ENCODE measurements at places on chromosomes 6 and 20.

GRCh38 chr6:138491017-138491416 lies 8.3 kb downstream of the NHSL1 start:
- no peak for DNase-seq

DNA sequence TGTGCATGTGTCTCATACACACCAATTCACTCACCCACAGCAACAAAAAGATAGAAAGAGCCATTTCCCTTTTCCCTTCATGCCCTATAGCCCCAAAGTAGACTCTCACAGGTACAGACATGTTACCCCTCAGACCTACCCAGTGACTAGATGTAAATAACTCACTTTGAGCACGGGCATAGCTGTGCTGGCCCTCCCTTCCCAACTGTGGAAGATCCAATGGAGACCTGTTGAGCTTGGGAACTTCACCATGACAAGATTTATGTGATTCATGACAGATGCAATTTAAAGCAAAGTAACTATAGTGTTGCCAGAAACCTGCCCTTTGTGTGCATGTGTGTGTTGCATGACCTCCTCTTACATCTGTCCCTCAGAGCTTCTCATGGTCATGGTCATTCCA lies 175.4 kb downstream of the UBE3D start:
- no peak for DNase-seq

- no peak for DNase-seq
Measured at GRCh38 chr6:127402890-127403617, 56.1 kb downstream of the KIAA0408 start.

DNA sequence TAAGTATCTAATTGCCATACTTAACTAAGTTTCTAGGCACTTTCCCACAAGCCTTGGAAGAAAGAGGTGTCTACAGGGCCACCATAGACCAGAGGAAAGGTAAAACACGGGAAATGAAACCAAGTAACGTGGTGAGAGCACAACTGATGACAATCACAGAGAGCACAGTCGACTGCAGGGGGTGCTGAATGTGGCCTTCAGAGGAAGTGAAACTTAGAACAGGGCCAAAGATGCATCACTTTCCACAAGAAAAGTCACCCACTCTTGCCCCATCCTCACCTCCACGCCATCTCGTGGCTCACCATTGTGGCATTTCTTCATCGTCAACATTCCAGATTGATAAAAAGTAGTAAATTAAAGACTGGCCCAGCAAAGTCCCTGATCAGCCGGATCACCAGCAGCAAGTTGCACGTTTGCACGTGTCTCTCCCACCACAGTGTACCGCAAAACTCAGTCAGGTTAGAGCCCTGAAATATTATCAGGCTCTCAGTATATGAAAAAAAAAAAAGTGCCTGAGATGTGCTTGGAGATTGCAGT lies 31.4 kb downstream of the HIVEP2 start:
- no peak for DNase-seq

DNA sequence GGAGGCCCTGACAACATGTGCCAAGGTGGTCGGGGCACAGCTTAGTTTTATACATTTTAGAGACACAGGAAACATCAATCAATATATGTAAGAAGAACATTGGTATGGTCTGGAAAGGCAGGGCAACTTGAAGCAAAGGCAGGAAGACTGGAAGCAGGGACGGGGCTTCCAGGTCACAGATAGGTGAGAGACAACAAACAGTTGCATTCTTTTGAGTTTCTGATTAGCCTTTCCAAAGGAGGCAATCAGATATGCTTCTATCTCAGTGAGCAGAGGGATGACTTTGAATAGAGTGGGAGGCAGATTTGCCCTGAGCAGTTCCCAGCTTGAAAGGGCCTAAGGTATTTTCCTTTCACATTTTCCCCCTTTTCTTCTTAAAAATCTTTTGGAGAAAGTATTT lies 311.0 kb upstream of the RGS17 start:
- DNase-seq = no peak

GRCh38 chr20:49037962-49038387 lies 8.1 kb upstream of the CSE1L start:
- DNase-seq = no peak

GRCh38 chr6:159941286-159942113 lies 27.4 kb upstream of the IGF2R start:
- peak; percentile 14 for DNase-seq

- no peak for DNase-seq
Measured at GRCh38 chr6:5213836-5214235, 46.9 kb downstream of the LYRM4 start.

DNA sequence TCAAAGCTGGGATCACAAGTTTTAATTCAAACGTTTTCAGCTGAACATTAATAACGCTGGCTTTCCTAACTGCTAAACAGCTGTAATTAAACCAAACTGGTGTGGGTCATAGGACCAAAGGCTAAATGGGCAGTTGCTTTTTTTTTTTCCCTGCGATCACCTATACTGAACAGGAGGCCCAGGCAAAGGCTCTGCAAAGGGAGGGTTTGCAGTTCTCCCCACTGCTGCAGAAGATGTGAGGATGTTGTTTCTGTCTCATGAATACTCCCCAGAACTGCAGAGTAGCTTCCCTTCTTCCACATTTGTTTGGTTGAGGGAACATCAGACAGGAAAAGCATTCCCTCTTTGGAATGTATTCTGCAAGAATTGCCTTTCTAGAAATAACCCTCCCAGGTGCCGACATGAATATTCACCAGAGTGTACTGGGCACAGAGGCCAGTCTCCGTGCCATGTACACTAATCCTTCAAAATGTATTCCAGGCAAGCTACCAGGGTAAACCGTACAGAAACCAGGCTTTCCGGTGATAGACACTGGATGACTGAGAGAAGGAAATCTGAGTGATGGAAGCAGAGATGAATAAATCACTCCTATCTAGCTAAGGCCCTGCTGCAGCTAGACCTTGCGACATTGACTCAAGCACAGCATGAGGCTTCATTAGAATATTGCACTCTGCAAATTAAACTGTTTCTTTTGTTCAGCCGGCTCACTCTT lies 370.1 kb downstream of the BTBD9 start:
- no peak for DNase-seq

- peak; percentile 27 for DNase-seq
Measured at GRCh38 chr6:10425975-10426780, 11.3 kb upstream of the TFAP2A start.
